ENCODE measurements at places on chromosomes 1 and 21.

GRCh38 chr1:92854101-92854785, 22.4 kb downstream of the RPL5 start:
- DNase-seq: no peak

DNA sequence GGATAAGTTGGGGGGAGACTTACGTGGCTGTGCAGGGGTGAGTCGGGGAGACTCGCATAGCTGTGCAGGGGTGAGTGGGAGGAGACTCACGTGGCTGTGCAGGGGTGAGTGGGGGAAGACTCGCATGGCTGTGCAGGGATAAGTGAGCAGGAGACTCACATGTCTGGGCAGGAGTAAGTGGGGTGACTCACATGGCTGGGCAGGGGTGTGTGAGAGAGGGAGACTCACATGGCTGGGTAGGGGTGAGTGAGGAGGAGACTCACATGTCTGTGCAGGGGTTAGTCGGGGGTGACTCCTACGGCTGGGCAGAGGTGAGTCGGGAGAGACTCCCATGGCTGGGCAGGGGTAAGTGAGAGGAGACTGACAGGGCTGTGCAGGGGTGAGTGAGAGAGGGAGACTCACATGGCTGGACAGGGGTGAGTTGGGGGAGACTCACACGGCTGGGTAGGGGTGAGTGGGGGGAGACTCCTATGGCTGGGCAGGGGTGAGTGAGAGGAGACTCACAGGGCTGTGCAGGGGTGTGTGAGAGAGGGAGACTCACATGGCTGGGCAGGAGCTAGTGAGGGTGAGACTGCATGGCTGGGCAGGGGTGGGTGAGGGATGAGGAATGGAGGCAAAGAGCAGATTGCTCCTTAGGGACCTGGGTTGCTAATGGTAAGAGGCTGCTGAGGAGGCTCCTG, 56.0 kb upstream of the ABCG1 start:
- no peak for DNase-seq

GRCh38 chr1:183137782-183138181, 48.3 kb upstream of the LAMC2 start:
- no peak for DNase-seq

GRCh38 chr1:167627865-167628641, 2.0 kb upstream of the RCSD1 start:
- DNase-seq: peak; percentile 56
